Esophagus muscularis mucosa (tissue), 4 donors: ENCODE measurements at places on chromosomes 6 and 20.

DNA sequence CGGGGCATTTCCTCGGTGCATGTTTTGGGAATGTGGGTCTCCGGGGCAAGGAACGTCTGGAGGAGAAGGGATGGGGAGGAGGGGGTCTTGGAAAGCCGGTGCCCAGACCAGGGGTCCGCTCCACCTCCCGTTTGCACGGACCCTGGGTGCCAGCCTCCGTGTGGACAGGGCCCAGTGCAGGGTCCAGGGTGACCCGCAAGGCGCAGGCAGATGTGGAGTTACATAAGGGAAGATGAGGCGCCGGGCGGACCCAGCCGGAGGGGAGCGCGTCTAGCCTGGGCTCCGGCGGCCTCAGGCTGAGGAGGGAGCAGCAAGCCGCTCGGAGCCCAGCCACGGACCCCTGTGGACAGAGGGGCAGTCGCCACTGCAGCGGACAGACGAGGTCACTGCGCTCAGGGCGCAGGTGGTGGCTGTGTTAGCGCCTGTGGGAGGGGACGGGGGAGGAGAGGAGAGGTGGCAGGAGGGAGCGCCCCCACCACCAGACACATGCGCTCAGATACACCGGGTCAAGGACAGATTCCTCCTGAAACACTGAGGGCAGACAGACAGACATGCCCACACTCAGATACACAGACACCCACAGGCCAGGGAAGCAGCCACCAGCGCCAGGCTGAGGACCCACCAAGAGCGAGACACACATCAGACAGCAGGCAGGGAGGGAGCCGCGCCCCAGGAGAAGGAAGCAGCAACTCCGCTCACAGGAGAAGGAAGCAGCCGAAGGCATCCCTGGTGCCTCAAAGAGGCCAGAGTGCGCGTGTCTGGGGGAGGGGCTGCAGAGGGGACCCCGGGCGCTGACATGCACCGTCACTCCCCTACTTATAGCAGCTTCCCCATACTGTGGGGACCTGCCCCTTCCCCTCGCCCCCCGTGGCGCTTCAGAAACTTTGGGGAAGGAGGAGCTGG is 839 bp upstream of the HRH3 start:
- no peak for DNase-seq

GRCh38 chr6:132490478-132491204 is 22.3 kb downstream of the STX7 start:
- DNase-seq = no peak

DNA sequence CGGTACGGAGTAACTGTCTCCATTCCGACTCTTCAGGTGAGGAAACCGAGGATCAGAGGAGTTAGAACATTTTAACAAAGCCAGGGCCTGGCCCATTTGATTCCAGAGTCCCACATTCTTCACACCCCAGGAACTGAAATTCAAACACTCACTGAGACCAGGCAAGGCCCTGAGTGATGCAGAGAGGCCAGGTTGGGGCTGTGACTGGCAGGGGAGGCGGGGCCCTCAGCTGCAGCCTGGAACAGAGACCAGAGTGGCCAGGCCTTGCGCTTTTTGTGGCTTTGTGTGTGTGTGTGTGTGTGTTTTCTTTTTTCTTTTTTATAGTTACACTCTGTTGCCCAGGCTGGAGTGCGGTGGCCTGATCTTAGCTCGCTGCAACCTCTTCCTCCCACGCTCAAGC is 57.2 kb downstream of the BCAS4 start:
- DNase-seq = no peak

DNA sequence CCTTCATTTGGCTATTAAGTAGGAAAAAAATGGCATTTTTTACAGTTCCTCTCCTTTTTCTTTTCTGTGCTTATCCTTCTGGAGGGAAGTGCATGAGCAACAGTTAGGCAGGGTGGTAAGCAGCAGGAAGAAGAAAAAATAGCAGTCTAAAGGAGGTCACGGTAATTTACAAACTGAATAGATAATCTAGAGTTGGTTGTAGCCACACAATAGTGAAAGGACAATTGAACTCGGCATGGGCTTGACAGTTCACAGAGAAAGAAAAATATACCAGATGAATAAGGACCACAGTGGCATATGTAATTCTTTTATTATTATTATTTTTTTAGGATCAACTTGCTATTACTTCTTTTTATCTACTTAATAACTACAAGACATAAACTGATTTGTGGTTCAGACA is 358.6 kb downstream of the BTBD9 start:
- DNase-seq = no peak

GRCh38 chr20:55160037-55160436 is 684.6 kb downstream of the DOK5 start:
- DNase-seq = no peak

DNA sequence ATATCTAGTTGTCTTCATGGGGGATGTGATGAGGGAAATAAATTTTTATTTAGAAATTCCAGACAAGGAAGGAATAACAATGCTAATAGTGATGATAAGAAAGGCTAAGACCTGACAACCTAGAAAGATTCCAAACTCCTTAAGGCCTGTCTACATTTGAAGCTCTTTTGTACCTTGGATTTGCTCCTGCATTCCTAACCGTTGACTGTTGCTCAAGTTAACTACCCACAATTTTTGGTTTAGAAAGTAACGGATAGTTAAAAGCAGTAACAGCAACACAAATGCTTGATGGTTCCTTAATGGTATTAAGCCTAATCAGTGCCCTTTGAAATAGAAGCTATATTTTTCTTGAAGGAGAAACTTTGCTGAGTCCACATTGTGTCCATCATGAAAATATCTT is 52.9 kb downstream of the TRMT11 start:
- no peak for DNase-seq

GRCh38 chr6:150846641-150847040 is 18.9 kb upstream of the MTHFD1L start:
- no peak for DNase-seq

DNA sequence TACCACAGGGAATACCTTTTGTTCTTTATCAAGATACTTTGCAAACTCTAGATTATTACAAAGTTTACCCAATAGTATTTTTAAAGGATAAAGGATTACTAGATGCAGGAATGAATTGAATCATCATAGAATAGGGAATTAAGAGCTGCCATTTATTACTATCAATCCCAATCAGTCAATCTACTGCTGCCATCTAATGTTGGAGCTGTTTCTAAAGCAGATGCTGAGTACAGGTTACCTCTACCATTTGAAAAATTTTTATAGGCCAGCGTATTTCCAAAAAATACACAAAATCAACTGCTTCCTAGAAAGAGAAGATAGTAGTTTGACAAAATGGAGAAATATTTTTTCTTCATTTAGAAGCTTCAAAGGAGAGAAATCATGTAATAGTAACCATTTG is 520.4 kb downstream of the ADGRB3 start:
- no peak for DNase-seq

GRCh38 chr6:100246206-100246605 is 218.5 kb downstream of the SIM1 start:
- DNase-seq = no peak

DNA sequence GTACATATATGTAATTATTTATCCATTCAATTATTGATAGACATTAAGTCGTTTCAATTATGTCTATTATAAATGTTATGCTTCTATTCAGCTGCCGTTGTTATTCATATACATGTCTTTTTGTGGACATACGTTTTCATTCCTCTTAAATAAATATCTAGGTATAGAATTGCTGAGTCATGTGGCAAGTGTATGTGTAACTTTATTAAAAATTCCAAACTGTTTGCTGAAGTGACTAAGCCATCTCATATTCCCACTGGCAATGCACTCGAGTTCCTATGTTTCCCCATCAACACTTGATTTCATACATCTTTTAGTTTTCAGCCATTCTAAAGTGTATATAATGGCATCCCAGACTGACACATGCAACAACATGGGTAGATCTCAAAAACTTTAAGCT is 739.7 kb upstream of the POU3F2 start:
- DNase-seq = no peak

DNA sequence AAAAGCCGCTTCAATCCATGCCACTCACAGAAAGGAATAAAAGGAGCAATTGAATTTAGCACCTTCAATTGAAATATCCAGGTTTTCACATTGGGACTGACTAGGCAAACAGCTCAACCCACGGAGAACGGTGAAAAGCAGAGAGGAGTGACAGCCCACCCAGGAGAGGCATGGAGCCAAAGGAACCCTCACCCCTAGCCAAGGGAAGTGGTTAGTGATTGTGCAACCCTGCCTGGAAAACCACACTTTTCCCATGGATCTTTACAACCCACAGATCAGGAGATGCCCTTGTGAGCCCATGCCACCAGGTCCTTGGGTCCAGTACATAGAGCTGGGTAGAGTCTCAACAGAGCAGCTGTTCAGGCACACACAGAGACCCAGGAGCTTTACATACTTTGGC is 911.8 kb downstream of the EPHA7 start:
- DNase-seq = no peak

- peak; percentile 42 for DNase-seq
These were observed 31.6 kb downstream of the GJA10 start for GRCh38 chr6:89925826-89926225.
